ENCODE measurements at places on chromosomes 11 and 22. TPM values are rescaled to one million over a fixed set of nuclear protein-coding genes. Genes with fewer than 3 reads are reported as not detected.

The SAA4 gene
- total RNA-seq, result not detected

The GCAT gene
- total RNA-seq, result 13.8 TPM

The OR5AN1 gene
- total RNA-seq, result not detected

The FAM111B gene
- 7.2 TPM for total RNA-seq

The KDM4D gene
- total RNA-seq, result 2.5 TPM

The ISX gene
- total RNA-seq, result not detected

The BDNF gene
- 12.0 TPM for total RNA-seq

The SLC22A9 gene
- total RNA-seq, result not detected

The WT1 gene
- not detected for total RNA-seq

The FBLN1 gene
- 27.0 TPM for total RNA-seq

The CSRP3 gene
- not detected for total RNA-seq

The TUB gene
- 138 TPM for total RNA-seq

The CDC42EP1 gene
- total RNA-seq, result 3.2 TPM

The HTR3B gene
- total RNA-seq, result 0.23 TPM

The OR8A1 gene
- 0.23 TPM for total RNA-seq

The SLC36A4 gene
- 42.0 TPM for total RNA-seq

The OR2AG2 gene
- 1.4 TPM for total RNA-seq

The DRD4 gene
- total RNA-seq, result not detected

The GLYATL2 gene
- total RNA-seq, result 4.8 TPM

The SULT4A1 gene
- total RNA-seq, result 49.4 TPM

The PACSIN3 gene
- 3.5 TPM for total RNA-seq

The MRPL21 gene
- 38.8 TPM for total RNA-seq

The DDTL gene
- 3.9 TPM for total RNA-seq

The TRIM49 gene
- 0.23 TPM for total RNA-seq

The GRAMD1B gene
- total RNA-seq, result 62.5 TPM

The PRRG4 gene
- 0.46 TPM for total RNA-seq

The PLEKHB1 gene
- 29.5 TPM for total RNA-seq

The SCN2B gene
- 15.0 TPM for total RNA-seq

The CARD18 gene
- not detected for total RNA-seq

The C1QTNF4 gene
- 33.2 TPM for total RNA-seq

The TREH gene
- total RNA-seq, result not detected

The CD44 gene
- 16.4 TPM for total RNA-seq

The MMP27 gene
- total RNA-seq, result not detected

The GALR3 gene
- not detected for total RNA-seq

The JAML gene
- total RNA-seq, result 0.92 TPM

The FLRT1 gene
- 12.0 TPM for total RNA-seq

The ME3 gene
- 75.0 TPM for total RNA-seq

The MOV10L1 gene
- total RNA-seq, result 1.8 TPM

The SLC22A12 gene
- not detected for total RNA-seq

The SMIM38 gene
- total RNA-seq, result 0.92 TPM

The TBX1 gene
- total RNA-seq, result not detected

The CCDC116 gene
- total RNA-seq, result 0.23 TPM

The P2RY6 gene
- total RNA-seq, result 0.92 TPM

The GGT1 gene
- 1.8 TPM for total RNA-seq

The RASL10A gene
- total RNA-seq, result 1.6 TPM

The TRIM22 gene
- total RNA-seq, result 6.0 TPM

The KRTAP5-1 gene
- total RNA-seq, result not detected

The CALCA gene
- not detected for total RNA-seq
